ENCODE measurements at places on chromosomes 7 and 10.

GRCh38 chr10:17109475-17110207 lies 20.0 kb downstream of the CUBN start:
- no peak for DNase-seq

- DNase-seq = no peak
Observed at GRCh38 chr10:33612116-33612515, 277.6 kb upstream of the NRP1 start.

DNA sequence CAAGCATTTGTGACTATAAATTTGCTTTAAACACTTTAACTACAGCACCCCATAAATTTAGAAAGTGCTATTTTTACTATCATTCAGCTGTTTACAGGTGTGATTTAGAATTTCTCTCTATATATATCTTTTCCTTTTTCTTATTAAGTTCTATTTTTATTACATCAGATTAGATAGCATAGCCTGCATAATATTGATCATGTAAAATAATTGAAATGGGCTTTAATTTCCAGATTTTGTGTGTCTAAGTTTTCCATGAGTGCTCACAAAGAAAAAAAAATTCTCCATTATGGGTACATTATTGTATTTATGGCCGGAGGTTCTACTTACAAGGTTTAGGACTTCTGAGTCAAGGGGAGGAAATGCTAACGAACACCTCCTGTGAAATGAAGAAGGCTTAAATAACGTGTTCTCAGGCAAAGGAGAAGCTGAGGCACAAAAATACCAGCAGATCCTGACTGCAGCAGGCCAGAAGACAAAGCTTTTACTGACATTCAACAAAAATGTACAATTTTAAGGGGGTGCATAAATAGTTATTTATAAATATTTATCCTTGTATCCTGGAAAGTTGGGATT lies 114.2 kb downstream of the RNF133 start:
- DNase-seq = no peak

DNA sequence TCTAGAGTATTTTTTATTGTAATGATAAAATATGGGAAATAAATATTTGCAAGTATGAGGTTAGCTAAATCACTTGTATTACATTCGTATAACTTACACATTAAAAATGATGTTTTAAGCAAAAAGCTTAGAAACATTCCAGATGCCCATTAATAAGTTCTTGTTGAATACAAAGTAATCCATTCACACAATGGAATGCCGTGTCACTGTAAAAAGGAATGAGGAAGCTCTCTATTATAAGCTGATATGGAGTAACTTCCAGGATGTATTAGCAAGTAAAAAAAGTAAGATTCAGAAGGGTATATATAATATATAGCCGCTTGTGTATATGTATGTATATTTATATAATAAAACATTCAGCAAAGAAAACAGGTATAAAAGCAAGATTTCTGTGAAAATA lies 412.8 kb upstream of the MTPN start:
- DNase-seq = no peak

DNA sequence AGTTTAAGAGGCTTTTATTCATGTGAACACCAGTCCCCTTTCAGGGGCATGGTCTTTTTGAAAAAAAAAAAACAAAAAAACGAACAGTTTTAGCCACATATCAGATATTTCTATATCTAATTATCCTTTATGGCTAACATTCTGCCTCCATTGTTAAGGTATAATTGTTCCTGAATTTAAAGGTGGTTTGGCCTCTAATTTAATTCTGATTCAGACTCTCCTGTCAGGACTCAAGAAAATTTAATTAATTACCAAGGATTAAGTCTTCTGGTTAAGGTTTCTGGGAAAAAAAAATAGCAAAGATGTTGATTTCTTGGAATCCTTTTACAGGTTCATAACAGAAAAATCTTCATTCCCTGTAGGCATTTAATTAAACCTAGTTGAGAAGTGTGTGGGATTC lies 27.4 kb downstream of the COL1A2 start:
- DNase-seq = no peak

- DNase-seq = no peak
Observed at GRCh38 chr10:48627984-48628609, 23.2 kb upstream of the ARHGAP22 start.

GRCh38 chr10:79246209-79246581 lies 101.1 kb upstream of the PPIF start:
- DNase-seq = no peak

GRCh38 chr7:23469961-23470250 lies 385 bp downstream of the IGF2BP3 start:
- no peak for DNase-seq
